ENCODE measurements at places on chromosomes 7 and 10.

DNA sequence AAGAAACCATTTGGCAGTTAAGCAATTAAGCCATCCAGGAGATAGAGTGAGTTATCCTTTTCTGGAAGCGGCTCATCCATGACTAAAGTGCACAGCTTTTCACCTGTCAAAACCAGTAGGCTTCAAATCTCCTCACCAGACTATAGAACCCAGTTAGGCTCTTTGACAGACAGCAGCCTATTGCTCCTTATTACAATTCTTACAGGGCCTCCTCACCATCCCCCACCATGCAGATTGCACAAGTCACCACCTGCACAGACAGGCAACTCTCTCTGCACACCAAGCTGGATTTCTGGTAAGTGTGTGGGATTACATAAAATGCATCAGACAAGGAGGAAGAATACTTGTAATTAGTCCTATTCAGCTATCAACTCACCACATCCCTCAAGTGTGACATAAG is 301.6 kb downstream of the SNX13 start:
- no peak for DNase-seq

DNA sequence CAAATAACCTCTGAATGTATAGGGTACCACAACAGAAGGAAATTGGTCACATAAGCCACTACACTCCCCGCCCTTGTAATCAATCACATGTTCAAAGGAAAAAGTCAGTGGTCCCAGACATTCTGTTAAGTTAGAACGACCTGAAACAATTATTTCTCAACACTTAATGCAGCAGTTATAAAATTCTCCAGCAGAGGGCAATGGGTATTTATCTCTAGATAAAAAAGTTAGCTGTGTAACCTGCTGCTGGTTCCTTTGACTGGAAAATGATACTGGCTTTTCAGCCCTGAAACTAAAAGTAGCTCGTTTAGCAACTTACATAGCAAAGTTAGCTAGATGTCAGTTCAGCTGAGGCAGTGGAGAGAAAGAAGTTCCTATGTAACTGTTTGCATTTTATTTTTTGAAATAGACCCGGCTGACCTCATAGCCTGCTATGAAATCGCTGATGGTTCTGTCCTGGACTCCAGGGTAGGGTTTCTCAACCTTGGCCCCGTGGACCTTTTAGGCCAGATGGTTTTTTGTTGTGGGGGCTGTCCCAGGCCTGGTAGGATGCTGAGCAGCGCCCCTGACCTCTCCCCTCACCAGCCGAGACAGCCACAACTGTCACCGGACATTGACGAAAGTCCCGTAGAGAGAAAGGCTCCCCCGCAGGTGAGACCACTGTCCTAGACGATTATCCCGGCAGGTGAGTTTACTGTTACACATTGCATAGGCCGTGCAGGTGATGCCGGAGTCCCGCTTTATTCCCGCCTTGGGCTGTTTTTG is 40.2 kb upstream of the PROSER2 start:
- DNase-seq = peak; percentile 72

- DNase-seq = peak; percentile 94
Observed at GRCh38 chr7:27124096-27124901, 6.3 kb downstream of the HOXA4 start.

DNA sequence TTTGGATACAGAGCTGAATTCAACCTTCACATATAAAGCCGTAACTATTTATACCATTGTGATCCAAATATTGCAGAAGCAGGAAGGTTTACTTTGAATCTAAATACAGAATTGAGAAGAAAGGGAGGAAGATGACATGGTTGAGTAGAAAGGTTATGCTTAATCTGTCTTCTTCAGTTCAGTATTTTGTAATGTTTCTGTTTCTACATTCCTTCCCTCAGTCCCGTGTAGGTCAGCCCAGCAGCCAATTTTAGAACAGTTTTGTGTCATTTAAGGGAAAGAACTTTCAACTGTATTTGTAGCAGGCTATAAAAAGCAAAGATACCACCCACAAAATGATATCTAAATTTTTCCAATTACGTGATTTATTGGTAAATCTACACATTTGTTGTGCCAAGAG is 97.4 kb downstream of the CPED1 start:
- peak; percentile 7 for DNase-seq

- DNase-seq = no peak
Observed at GRCh38 chr10:124648738-124649137, 95.4 kb downstream of the FAM53B start.

DNA sequence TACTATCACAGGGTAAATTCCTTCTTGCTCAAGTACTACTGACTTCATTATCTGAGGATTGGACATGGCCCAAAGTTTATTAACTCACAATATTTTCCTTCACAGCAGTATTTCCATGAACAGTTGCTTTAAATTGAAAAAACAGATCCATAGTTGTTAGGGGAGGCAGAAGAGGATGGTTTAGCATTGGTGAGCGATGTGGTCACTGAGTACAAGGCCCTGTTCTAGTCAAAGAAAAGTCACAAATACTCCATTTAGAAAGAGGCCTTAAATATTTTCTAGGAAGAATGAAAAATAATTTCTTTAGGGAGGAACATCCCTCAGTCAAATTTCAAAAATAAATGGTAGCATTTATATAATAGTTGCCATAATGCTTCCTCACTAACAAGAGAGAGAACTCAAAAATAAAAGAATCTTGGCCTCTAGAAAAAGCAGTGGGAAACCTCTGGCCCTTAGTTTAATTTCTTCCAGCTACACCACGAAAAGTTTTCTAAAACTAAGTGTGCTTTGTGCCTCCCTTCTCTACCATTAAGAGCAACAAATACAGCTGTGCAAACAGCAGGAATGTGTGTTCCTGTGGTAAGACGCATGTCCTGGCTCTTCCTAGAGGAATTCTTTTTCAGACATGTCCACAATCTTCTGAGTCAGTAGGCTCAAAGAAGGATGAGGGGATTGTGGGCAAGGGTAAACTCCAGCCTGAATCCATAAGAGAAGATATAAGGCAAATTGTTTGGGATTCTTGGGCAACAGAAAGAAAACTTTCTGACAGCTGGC is 105.7 kb downstream of the HOXA1 start:
- no peak for DNase-seq

DNA sequence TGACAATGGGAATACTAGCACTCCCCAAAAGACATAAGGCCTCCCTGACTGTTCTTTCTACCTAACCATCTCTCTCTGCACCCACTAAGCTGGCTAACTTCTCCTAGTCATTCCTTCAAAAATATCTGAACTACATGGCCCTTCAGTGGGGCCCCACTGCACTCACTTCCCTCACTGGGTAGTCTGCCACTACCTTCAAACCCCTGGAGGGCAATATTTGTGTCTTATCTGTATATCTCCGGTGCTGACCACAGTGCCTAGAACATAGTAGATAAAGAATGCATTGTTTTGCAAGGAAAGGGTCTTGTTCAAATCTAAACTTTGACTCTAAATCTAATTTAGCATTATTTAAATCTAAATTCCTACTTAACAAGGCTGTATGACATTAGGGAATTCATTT is 44.3 kb downstream of the CACUL1 start:
- no peak for DNase-seq

- no peak for DNase-seq
Observed at GRCh38 chr7:63073736-63074135, 924.9 kb upstream of the ZNF722 start.

DNA sequence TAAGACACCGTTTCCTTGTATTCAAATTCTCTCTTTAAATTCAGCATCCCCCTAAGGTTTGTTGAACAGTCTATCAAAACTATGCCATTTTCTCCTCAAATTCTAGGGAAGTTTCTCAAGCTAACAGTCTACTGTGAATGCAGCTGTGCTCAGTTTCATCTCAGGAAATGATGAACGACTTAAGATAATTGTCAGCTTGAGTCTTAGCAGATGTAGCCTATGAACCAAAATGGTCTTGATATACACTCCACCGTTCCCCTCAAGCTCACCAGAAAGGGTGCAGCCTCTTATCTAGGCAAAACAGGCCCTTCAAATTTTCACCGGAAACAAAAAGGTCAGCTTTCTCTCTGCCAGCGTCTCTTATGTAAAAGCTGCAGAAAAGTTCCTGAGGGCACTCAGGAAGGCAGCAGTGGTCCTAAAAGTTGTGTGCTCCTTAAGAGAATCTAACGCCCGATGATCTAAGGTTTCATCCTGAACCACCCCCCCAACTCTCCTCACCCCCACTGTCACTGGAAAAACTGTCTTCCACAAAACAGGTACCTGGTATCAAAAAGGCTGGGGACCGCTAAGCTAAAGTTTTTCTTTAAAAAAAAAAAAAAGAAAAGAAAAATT is 2.1 kb downstream of the DNAJC9 start:
- DNase-seq = no peak

GRCh38 chr7:55504967-55505658 is 67.2 kb downstream of the VOPP1 start:
- DNase-seq = no peak

DNA sequence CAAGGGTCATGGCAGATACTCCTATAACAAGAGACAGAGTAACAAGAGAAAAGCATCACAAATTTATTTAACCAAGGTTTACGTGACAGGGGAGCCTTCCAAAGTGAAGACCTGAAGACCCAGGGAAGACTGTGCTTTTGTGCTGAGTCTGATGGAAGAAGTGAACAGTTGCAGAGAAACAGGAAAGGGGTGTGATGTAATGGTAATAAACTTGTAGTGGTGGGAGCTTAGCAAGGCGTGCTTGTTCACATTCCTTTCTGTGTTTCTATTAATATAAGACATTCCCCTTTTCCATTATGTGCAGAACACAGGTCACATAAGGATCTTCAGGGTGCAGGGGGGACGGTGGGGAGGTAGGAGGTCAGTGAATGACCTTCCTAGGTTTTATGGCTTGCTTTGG is 25.5 kb upstream of the C10orf67 start:
- peak; percentile 60 for DNase-seq

DNA sequence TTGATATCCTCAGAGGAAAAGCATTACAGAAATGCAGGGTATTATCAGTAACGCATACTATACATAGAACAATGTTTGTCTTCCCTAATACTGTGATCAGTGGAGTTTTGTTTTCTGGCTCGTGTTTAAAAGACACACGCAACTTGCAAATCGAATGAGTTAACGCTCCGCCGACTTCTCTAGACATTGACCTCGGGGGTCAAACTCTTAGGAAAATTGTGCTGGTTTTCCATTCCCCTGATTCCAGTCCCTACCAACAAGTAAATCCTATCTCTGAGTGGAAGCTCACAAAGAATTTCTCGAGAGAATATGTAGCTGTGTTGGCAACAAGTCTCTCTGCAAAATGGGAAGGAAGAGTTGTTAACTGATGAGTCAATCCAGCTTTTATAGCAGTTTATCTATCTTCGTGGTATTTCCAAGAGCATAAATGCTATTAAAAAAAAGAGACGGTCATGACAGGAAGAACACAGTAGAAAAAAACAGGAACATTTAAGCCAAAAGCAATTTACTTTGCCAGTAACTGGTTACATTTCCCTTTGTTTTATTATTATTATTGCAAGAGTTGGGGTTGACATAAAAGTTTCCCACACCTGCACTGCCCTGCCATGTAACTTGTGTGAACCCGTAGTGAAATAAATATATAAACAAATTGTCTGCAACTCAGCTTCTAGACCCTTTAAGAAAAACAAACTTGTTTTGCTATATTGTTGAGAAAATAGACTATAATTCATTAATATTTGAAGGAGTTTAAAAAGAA is 144.4 kb downstream of the ARID5B start:
- DNase-seq = peak; percentile 89

- no peak for DNase-seq
Observed at GRCh38 chr7:129401228-129401966, 32.8 kb upstream of the STRIP2 start.

GRCh38 chr7:26685606-26686005 is 178.8 kb downstream of the SKAP2 start:
- DNase-seq = no peak

- peak; percentile 24 for DNase-seq
Observed at GRCh38 chr10:21317902-21318301, 207.6 kb downstream of the SKIDA1 start.

DNA sequence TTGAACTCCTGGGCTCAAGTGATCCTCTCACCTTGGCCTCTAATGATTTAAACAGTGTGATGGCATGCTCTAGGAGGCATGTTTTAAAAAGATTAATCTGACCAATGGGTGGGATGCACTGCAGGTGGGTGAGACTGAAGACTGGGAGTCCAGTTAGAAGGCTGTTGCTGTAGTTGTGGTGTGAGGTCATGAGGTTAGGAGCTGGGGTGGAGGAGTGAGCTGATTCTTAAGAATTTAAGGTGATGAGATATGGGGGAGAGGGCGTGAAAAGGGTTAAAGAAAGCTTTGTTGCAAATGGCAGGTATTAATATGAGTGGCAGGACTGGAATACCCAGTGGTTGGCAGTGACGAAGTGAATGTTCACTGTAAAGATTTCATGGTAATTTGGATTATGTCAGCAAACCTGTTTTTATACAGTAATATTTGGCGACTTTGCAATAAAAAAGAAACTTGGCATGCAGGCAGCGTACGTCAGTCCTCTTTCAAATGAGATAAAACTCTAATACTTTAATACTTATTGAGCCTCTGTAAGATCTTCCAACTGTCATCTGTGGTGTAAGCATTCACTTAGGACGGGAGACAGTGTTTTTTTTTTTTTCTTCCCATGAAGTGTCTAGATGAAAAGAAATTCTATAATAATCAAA is 72.8 kb upstream of the MTPN start:
- no peak for DNase-seq

DNA sequence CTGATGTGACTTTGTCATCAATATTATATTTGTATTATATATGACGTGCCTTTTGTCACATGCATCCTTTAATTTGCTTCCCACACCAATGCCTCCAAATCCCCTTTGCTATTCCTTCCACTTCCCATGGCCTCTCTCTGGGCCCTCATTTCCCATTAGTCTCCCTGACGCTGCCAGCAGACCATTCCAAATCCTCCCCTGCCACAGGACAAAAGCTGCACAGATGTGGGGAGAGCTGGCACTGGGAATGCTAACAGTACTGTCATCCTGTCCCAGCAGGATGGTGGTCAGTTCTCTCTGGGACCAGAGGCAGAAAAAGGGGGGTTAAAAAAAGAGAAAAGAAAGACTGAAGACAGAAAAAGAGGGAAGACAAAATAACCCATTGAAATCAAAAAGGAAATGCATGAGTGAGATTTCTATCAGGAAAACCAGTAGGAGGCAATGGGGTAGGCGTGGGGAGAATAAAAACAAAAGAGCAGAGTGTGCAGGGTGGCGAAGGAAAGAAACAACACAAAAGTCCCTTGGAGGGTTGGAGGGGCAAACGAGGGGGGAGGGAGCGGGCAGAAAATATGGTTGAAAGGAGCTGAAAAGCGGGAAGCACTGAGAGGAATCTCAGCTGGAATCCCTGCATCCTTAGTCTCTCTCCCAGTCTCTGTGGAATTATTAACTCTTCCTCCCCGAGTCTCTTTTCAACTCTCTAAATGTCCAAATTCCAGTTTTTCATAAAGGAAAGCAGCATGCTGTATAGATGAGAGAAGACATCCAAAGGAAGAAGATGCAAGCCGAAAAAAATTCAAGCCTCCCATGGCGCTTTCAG is 59.2 kb upstream of the PTN start:
- no peak for DNase-seq

DNA sequence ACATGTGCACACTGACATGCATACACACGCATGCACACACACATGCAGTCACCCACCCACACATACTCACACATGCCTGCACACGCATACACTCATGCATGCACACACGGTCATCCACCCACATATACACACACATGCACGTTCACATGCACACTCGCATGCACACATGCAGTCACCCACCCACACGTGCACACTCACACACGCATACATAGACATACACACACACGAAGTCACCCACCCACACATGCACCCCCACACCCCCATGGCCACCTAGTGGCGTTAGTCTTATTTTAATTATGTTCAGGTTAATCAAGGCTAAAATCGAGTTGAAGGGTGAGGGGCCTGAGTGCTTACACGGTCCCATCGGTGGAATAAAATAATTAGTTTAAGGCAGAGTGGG is 96.8 kb downstream of the DNAJB6 start:
- no peak for DNase-seq
